ENCODE measurements at places on chromosomes 7 and 10. TPM values are rescaled to one million over a fixed set of nuclear protein-coding genes. Genes with fewer than 3 reads are reported as not detected.

GRCh38 chr10:22372917-22373316 is 27.6 kb downstream of the SPAG6 start:
- DNase-seq, result no peak

The UCMA gene
- not detected for total RNA-seq

GRCh38 chr7:137418841-137419240 is 75.3 kb upstream of the PTN start:
- no peak for DNase-seq

DNA sequence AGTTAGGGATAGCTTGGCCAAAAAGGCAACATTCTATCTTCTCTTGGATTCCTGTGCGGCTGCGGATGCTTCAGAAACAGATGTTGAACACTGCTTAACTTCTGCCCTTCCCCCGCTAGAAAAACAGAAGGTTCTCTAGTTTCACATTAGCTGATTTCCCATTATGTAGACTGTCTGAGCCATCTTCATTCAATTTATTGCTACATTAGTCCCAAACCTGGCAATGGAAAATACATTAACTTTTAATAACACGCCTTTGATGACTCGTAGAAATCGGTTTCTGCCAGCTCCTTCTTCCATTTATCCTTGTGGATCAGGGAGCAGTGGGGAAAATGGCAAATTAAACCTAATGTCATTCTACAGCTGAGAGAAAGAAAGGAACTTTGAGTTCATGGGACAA is 119.9 kb downstream of the SLC16A9 start:
- DNase-seq, result no peak

- DNase-seq, result no peak
Observed at GRCh38 chr10:129163531-129163930, 303.5 kb upstream of the MGMT start.

- DNase-seq, result no peak
Observed at GRCh38 chr7:17713584-17713983, 226.7 kb downstream of the SNX13 start.

The PPP1R3A gene
- total RNA-seq, result not detected

DNA sequence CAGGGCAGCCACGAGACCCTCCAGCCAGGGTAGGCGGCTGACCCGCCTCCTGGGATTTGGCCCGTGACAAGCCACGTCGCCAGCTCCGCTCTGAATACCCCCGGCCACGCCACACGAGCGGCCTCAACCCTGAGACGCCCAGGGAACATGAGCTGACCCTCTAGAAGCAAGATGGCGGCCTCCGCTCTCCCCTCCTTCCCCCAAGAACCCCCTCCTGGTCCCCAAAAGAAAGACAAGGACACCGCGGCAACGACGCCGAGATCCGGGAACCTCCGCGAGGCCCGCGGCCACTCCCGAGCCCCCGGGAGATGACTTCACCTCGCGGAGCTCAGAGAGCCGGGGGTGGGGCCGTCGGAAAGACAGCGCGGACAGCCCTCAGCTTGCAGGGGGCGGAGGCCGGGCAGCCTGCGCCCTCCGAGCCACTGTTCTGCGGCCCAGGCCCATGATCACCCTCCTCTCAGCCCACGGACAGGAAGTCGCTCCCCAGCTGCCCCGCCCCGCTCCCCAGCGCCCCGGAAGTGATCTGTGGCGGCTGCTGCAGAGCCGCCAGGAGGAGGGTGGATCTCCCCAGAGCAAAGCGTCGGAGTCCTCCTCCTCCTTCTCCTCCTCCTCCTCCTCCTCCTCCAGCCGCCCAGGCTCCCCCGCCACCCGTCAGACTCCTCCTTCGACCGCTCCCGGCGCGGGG is at the start of gene RALA:
RALA (plus strand) TSS at position 526 of the 685 bp plus-strand sequence. CDS start 63,096 bp downstream, outside the sequence.
- DNase-seq, result peak; percentile 98

The PON3 gene
- 2.0 TPM for total RNA-seq

- DNase-seq, result no peak
Observed at GRCh38 chr7:28054531-28055160, 125.9 kb downstream of the JAZF1 start.

The LRMDA gene
- total RNA-seq, result 34.5 TPM

DNA sequence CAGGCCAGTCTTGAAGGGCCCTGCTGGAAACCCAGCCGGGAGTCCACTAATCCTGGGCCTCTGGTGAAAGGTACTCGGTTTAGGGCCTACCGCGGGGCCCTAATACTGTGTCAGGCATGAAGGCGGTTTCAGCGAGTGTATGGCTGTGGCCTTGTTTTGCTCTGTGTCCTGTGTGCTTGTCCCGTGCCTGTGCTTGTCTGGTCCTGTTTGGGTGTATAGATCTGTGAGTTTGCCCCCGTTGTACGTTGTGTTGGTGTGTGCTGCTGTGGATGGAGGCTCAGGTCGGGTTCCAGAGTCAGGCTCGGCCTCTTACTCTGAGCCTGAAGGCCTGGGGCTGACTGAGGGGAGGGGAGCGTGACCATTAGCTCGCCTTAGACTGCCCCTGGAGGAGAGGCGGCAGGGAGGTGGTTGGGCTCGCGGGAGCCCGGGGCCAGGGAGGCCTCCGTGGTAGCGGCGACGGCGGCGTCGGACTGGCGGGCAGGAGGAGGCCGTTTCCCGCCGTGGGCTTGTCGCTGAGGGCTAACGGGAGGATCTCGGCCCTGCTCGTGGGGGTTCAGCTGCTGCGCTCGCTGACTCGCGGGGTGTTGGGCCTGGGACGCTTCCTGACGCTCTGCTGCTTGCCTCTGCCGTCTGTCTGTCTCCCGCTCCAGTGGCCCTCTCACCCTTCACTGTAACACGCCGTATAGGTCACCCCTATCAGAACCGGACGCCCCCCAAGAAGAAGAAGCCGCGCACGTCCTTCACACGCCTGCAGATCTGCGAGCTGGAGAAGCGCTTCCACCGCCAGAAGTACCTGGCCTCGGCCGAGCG is 2.6 kb downstream of the TLX1 start:
- no peak for DNase-seq

- no peak for DNase-seq
Observed at GRCh38 chr10:93113042-93113441, 39.3 kb downstream of the CYP26A1 start.

- no peak for DNase-seq
Observed at GRCh38 chr7:87498893-87499292, 23.4 kb upstream of the ABCB4 start.

GRCh38 chr10:48771234-48771633 is 86.6 kb downstream of the WDFY4 start:
- no peak for DNase-seq

DNA sequence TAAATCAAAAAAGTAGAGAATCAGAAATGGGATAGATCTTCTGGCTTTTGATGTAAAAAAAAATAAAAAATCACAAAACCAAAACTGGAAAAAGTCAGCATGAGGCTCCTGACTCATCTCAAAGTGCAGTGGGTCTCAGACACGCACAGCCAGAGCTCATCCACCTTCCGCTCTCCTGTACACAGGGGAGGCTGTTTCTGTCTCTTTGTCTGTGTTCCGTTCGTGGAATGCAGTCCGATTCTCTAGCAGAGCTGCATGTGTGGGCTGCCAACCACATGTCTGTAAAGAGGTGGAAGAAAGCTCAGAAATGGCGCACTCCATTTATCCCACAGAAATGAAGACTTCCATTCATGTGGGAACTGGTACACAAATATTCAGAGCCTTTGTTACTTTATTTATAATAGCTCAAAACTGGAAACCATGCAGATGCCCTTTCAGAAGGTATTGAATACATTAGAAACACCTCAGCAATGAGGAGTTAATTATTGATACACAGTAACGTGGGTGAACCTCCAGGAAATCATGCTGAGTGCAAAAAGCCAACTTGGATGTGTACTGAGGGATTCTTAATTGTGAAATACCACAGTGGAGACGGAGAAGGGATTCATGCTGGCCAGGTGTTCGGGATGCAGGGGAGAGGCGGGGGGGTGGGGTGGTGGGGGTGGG is 123.3 kb downstream of the TRRAP start:
- no peak for DNase-seq

GRCh38 chr7:70638158-70639107 is 493.5 kb upstream of the GALNT17 start:
- no peak for DNase-seq

GRCh38 chr7:70504254-70504653 is 627.7 kb upstream of the GALNT17 start:
- DNase-seq, result no peak

The SPDYE2B gene
- total RNA-seq, result not detected

GRCh38 chr7:100942045-100942774 is 7.1 kb upstream of the MUC3A start:
- DNase-seq, result no peak

DNA sequence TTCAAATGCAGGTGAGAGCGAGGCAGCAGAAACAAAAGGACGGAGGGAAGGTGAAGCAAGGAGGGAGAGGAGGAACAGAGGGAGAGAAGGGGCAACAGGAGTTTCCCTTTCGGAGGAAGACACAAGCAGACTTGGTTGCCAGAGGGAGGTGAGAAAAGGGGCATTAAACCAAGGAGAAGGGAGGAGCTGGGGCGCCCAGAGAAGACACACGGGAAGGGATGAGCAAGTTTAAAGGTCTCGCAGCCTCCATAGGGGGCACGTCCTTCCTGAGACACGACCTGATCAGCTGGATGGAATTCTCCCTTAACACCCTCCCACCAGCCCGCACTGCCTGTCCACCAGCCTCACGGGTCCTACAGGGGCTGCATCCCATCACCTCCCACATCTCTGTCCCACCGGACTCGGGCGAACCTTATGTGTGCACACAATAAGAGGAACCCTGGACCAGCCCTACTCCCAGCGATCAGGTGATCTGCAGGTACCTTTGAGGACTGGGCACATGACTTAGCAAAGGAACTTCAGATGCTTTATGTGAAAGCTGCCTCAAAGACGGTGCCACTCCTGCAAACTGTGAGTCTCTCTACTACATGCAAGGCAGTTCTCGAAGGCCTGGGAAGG is 251.2 kb downstream of the TNS3 start:
- no peak for DNase-seq

GRCh38 chr7:28688174-28688573 is 270.0 kb downstream of the TRIL start:
- DNase-seq, result no peak

- DNase-seq, result no peak
Observed at GRCh38 chr10:60461688-60462087, 72.0 kb upstream of the ANK3 start.

The HECTD2 gene
- 7.5 TPM for total RNA-seq

GRCh38 chr10:74034301-74034700 is 36.4 kb downstream of the VCL start:
- DNase-seq, result no peak

DNA sequence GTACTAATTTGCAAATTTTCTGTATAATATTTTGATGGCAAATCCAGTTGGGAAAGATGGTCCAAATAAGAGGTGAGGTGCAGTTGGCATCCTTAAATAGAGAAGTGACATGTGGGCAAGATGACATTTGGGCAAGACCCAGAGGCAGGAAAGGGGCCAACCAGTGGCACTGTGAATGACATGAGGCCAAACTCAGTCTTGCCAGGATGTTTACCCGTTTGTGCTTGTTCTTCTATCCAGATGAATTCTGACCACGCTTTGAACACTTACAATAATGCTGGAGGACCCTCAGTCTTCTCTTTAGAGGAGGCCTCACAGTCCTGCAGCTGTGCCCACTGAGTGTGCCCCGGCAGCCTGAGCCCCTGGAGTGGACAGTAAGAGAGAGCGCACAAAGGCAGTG is 45.1 kb downstream of the KCNMA1 start:
- DNase-seq, result no peak

GRCh38 chr10:61662794-61663259 is at the start of gene CABCOCO1:
Gene CABCOCO1, plus strand, starts transcription at chr10:61662929. Its CDS starts 44 bp downstream, at chr10:61662973.
- peak; percentile 80 for DNase-seq

DNA sequence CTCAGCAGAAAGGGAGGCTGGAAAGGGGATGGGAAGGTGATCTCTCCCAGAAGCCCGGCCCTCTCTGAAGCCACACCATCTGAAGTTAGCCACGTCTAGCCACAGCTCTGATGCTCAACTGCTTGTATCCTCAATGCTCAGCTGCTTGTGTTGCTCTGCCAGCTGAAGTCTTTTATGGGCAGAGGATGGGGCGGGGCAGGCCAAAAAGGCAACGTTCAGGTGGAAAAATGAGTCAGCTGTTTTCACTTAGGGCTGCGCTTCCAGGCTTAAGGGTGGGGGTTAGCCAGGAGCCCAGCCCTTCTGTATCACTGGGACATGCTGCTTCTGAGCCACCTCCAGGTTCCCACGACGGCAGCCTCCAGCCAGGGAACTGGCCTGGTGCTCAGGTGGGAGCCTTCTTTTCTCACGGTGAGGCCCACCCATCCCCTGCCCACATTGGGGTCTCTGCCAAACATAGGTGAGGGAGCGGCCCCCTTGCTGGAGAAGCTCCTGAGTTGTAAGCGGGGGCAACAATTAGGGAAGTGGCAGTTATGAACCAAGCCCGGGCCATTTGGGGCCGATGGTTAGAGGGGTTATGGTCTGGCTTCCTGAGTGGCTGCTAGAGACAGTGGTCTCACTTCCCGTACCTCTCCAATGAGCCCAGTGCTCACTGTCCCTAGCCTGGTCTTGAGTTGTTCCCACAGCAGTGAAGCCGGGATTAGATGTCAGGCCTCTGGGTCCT is 44.9 kb upstream of the CNPY1 start:
- no peak for DNase-seq

- no peak for DNase-seq
Observed at GRCh38 chr10:73856261-73856660, 18.1 kb downstream of the CAMK2G start.

The JAKMIP3 gene
- 0.70 TPM for total RNA-seq

- DNase-seq, result no peak
Observed at GRCh38 chr10:77614778-77615625, 22.6 kb downstream of the KCNMA1 start.

DNA sequence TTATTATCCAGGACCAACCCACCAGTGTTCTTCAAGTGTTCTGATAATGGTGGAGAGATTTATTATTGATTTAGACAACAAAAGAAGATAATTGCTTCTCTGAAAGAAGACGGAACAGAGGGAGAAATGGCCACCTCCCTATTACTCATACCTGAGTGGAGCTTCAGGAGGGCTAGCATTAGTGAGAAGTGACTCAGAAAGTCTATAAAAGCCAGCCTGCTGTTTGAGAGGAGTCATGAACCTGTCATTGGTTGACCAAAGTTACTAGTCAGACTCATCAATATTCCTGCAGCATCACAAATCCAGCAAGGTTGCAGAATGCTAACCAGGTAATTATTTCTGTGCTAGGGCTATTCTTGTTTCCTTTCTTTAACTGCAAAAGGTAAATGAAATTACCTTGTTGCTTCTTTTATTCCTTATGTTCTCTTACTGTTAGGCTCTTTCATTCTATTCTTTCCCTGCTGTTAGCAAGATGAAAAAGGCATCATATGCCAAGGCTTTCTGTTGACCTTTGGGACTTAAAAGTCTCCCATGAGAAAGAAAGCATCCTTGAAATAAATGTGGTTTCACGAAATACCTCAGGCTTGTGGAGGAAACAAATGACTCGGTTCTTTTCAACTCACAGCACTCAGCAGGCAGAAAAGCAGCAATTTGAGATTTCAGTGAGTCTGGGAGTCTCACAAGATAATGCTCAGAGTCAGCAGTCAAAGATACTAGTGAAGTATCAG is 256.4 kb upstream of the PHYHIPL start:
- no peak for DNase-seq

- no peak for DNase-seq
Observed at GRCh38 chr10:49050366-49050765, 65.0 kb downstream of the VSTM4 start.

- no peak for DNase-seq
Observed at GRCh38 chr7:24406789-24407299, 122.9 kb downstream of the NPY start.

- DNase-seq, result no peak
Observed at GRCh38 chr10:48439031-48439430, 132.6 kb downstream of the MAPK8 start.

All from spleen (tissue), 13 donors.